Nephron progenitor cell (in vitro differentiated cells): ENCODE measurements at places on chromosomes 16 and 17.
A peak's percentile ranks its signal among the peaks of the same experiment; 100 is the strongest.

DNA sequence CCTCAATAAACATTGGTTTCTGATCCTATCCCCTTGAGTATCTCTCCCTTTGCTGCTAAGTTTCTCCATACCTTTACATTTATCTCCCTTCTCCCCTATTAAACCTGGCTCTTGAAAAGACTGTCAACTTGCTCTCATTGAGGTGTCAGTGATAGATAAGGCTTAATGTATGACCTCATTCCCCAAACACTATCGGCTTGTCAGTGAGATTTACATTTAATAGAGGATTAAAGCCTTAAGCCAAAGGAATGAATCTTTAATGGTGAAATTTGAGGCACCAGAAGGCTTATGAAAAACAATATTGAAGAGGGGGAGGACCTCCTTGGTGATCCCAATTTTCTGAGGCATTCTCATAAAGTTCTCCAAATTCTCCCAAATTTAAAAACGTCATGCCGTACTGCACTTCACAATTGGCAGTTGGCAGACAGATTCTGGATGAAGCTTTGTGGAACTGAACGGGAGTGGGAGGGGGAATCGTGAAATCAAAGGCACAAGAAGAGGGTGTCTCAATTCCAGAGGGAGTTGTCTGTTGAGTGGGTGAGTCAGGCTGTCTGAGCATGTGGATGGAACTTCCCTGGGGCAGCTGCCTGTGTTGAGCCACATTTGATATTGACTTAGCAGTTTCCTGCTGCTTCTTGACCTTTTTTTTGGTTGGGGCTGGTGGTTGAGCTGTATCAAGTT, 478.8 kb downstream of the NPIPA7 start:
- DNase-seq, result no peak

- no peak for DNase-seq
Observed at GRCh38 chr17:6666557-6666956, 15.0 kb downstream of the C17orf100 start.

GRCh38 chr17:39244016-39244599, 18.4 kb upstream of the STAC2 start:
- DNase-seq, result no peak

GRCh38 chr16:89779231-89779908, 37.1 kb downstream of the FANCA start:
- DNase-seq, result no peak

- peak; percentile 87 for DNase-seq
Observed at GRCh38 chr16:84970447-84971127, 40.7 kb downstream of the ZDHHC7 start.

- DNase-seq, result no peak
Observed at GRCh38 chr17:55037828-55038227, 69.3 kb downstream of the STXBP4 start.

GRCh38 chr16:75053791-75054555, 55.1 kb downstream of the ZNRF1 start:
- DNase-seq, result no peak

GRCh38 chr17:47295037-47295873, 28.5 kb upstream of the EFCAB13 start:
- no peak for DNase-seq

- no peak for DNase-seq
Observed at GRCh38 chr17:75073618-75074047, 14.1 kb upstream of the SLC16A5 start.

GRCh38 chr17:4100883-4101756, 41.7 kb downstream of the ZZEF1 start:
- DNase-seq, result no peak

DNA sequence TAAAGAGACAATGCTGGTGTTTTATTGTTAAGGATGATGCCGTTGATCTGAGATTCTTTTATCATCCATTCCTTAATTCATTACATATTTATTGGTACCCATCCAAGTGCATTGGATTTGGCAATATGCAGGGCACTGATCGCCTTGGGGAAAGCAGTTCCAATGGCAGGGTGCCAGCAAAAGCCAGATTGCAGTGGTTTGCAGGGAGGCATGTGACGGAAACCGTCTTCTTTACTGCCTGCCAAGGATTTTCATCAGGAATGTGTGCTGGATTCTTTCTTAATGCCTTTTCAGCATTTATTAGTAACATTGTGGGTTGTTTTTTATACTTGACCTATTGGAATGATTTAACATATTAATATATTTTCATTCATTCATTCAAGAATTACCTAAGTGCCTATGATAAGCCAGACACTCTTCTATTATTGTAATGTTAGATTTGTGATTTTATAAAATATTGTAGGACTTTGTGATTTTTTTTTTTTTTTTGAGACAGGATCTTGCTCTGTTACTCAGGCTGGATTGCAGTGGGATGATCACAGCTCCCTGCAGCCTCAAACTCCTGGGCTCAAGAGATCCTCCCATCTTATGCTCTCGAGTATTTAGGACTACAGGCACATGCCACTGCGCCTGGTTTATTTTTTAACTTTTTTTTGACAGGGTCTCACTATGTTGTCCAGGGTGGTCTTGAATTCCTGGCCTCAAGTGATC, 93.4 kb upstream of the TNRC6A start:
- no peak for DNase-seq

DNA sequence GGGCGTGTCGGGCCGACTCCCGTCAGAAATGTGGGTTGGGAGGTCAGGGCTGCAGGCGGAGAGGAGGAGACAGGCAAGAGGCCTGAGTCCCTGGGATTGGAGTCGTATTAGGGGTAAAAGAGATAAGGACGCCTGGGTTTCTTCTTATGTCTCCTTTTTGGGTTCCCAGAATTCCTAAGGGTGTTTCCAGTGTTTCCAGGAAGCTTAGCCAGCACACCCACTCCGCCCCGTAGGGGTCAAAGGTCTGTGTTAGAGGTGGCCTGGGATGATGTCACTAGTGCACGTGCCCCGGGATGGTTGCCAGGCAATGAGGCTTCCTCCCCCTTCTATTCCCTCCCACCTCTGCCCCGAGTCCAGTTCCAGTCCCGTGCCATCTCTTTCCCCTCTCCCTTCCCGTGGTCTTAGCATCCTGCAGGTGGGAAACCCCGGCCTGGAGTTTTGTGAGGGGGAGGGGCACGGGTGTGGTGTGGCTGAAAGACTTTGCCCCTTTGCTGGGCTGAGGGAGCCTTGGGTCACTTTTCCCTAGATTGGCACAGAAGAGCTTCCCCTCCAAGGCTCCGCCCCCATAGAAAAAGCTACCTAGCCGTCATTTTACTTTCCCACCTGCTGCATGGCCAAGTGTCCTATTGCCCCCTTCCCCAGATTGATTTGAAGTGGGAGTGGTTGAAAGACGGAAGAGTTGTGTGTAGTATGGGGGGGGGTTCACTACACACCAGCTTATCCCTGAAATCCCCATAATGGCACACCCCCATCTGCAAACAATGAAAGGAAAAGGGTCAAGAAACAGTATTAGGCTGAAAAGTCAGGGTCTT, 2.8 kb downstream of the KDM6B start:
- peak; percentile 93 for DNase-seq

GRCh38 chr17:7313088-7313889, 1.9 kb downstream of the GPS2 start:
- no peak for DNase-seq

GRCh38 chr17:35555691-35556090, 4.9 kb downstream of the SLFN14 start:
- no peak for DNase-seq

- no peak for DNase-seq
Observed at GRCh38 chr17:49741692-49742076, 22.2 kb downstream of the FAM117A start.

DNA sequence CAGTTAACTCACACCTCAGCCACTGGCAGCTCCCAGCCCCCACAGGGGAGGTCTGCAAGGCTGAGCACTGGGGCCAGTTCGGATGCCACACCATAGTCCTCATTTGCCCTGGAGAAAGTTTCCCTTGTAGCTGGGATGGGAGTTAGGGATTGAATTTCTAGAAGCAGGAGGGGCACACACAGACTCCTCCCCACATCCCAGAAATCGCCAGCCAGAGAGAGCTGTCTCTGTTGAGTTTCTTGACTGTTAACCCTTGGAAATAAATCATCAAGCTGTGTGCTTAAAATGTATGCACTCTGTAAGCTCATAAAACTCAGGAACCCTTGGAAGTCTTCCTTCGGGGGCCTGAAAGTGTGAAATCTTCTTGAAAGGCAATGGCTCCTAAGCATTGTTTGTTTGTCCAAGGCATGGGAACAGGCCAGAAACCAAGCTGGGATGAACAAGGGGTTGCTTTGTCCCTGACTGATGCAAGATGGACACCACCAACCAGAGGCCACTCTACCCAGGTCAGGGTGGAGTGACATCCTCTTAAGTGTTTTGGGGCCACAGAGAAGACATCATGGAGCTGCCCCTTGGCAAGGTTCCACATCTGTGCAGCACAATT, 394 bp upstream of the PRM3 start:
- peak; percentile 51 for DNase-seq

DNA sequence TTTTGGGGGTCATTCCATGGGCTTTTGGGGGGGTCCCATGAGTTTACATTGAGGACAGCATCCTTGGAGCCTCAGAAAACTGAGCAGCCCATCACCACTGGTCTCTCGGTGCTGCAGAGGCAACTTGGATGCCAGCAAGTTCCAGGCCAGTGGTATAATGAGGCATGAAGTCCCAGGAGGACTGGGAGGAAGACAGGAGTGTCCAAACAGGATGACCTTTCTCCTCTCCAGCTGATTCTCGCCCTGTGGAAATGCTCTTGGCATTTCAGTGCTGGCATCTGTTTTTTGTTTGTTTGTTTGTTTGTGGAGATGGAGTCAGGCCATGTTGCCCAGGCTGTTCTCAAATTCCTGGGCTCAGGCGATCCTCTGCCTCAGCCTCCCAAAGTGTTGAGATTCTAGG, 347.6 kb downstream of the SNX29 start:
- DNase-seq, result no peak

GRCh38 chr17:82782657-82783207, 30.9 kb downstream of the TBCD start:
- no peak for DNase-seq

- DNase-seq, result no peak
Observed at GRCh38 chr16:27290562-27290961, 22.0 kb upstream of the NSMCE1 start.

GRCh38 chr17:42579794-42580551, 2.4 kb upstream of the PSMC3IP start:
- DNase-seq, result no peak

DNA sequence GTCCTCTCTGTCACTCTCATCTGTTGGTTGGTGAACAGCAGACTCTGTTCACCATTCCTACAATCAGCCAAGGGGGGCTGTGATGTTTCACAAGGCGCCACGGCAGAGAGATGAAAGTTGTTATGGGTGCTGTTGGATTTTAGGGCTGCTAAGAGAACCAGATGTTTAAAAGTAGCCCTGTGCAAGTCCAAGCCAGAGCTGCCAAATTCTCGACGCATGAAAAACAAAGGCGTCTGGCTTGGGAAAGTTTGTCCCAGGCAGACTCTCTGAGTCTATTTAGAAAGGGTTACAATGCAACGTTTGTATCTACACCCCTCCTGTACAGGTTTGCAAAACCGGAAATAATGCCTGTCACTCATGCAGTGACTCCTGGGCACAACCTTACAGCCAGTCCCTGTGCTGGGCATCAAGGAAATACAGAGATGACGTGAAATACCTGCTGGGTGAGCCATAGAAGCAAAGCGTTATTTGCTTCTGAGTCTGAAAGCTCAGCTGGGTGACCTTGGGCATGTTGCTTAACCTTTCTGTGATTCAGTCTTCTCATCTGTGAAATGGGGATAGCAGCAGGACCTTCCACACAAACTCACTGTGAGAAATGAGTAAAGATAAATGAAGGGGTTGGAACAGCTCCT, 74.8 kb downstream of the XYLT1 start:
- no peak for DNase-seq

DNA sequence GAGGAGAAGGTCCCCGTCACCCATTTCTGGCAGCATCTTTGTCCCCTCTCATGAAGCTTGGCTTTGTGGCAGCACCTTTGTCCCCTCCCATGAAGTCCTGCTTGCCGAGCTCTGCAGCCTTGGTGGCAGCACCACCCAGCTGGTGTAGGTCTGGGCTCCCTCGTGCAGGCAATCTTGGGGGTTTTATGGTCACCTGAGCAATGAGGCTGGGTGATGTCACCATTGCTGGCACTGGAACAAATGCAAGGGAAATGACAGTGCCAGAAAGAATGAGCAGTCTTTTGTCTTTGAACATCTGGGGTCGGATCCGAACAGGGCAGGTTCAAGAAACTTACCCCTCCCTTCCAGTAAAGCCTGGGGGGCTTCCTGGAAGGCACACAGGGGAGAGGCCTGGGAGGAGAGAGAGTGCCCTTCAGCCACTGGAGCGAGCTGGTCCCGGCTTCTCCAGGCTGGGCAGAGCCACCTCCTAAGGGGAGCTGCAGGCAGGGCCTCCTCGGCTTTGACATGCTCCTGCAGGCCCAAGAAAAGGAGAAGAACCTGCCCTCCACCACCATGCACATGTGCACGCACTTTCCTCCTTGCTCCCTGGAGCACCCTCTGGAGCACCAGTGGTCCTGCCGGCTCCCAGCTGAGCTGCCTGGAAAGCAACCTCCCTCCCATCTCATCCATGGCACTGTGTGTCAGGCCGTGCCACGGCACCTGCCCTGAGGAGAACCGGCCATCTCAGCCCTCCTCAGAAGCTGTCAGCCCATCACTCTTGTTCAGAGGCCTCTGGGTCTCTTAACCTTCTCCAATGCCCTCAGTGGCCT, 16.0 kb downstream of the BTBD17 start:
- no peak for DNase-seq

- no peak for DNase-seq
Observed at GRCh38 chr16:48405153-48405552, 19.9 kb upstream of the SIAH1 start.

GRCh38 chr16:81511371-81511770, 66.8 kb downstream of the CMIP start:
- DNase-seq, result no peak

- no peak for DNase-seq
Observed at GRCh38 chr16:23410176-23410575, 42.8 kb downstream of the COG7 start.

- no peak for DNase-seq
Observed at GRCh38 chr16:879986-880385, 79.5 kb upstream of the GNG13 start.

DNA sequence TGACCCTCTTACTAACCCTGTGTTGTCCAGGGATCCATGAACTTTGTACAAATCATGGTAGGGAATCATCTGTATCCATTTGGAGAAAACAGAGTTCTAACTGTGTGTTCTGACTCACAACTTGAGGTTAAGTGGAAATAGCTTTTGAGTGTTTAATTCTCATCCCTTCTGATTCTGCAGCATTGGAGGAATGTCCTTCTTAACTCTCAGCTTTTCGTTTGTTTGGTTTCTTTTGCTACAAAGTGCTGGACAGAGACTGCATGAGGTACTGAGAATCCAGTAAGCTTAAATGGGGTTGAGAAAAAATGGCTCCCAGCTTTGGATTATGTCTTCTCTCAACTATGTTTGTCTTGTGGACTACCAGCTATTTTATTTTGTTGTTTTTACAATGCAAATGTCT, 352.1 kb upstream of the KIF2B start:
- no peak for DNase-seq

DNA sequence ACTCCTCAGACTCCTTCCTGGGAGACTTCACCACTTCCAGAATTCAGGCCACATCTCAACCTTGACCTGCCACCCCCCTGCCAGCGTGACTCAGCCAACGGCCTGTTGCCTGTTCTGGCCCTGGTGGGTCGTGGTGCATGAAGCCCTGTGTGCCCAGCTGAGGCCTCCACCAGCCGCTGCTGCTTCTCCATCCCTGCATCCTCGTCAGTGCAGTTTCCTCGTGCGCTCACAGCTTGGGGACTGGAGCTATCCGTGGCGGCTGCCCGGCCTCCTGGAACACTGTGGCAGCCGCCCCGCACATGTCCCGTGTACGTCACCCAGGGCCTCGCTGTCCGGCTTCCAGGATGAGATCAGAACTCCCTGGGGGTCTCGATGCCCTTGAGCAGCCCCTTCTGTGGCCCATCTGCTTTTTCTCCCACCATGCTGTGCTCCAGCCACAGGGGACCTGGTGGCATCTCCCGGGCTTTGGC, 8.0 kb upstream of the TEDC2 start:
- DNase-seq, result no peak

GRCh38 chr17:66637491-66637890, 197.4 kb upstream of the CACNG5 start:
- DNase-seq, result no peak
